ENCODE measurements at places on chromosomes 3 and 15.
A peak's percentile ranks its signal among the peaks of the same experiment; 100 is the strongest.

DNA sequence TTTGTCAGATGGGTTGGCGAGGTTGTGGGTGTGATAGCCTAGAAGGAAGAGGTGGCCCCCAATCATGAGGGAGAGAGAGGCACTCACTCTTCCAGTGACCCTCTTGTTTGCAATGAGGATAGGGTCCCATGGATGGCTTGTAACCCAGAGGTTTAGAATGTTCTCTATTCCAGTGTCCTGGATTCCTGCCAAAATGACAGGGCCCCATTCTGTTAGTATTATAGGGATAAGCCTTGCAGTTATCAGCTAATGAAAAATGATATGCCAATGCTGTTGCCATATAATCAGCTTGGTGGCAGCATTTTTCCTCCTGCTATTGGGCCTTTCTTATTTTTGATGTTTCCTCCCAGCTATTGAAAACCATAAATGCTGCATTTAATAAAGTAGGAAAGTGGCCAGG is 23.3 kb upstream of the SENP7 start:
- no peak for DNase-seq

GRCh38 chr15:71400294-71400693 is 285.0 kb downstream of the THSD4 start:
- no peak for DNase-seq

GRCh38 chr15:82663186-82663600 is 16.0 kb upstream of the CPEB1 start:
- no peak for DNase-seq

DNA sequence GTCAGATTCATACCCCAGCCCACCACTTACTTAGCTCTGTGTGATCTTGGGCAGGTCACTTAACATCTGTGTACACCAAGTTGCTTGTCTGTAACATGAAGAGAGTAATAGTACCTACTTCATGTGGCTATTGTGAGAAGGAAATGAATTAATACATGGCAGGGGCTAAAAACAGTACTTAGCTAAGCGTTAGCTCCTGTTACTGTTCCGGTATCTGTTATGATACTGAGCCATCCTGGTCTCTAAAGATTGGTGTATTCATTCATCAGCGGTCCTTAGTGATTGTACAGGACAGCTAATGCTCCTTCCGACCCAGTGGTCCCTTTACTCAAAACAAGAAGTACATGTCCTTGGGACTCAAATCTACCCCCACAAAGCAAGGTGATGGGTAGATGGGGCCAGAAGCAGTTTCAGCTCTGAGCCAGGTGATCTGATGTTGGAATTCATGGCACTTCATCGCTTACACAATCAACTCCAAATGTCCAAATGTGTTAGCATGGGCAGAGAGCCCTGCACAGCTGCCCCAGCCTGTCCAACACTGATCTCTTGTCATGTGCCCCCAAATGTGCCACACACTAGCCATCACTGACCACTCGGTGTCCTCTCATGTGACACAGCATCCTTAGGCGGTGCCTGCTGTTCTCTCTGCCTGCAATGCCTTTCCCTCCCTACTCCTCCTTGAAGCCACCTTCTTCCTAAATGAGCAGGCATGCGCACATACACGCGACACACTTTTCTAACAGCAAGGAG is 84.1 kb downstream of the RARB start:
- no peak for DNase-seq

GRCh38 chr3:126034481-126035361 is 49.2 kb downstream of the SLC41A3 start:
- DNase-seq: no peak

GRCh38 chr15:30882849-30883433 is 20.8 kb upstream of the FAN1 start:
- DNase-seq: no peak

- DNase-seq: no peak
Observed at GRCh38 chr3:47613722-47614121, 35.1 kb upstream of the CSPG5 start.

DNA sequence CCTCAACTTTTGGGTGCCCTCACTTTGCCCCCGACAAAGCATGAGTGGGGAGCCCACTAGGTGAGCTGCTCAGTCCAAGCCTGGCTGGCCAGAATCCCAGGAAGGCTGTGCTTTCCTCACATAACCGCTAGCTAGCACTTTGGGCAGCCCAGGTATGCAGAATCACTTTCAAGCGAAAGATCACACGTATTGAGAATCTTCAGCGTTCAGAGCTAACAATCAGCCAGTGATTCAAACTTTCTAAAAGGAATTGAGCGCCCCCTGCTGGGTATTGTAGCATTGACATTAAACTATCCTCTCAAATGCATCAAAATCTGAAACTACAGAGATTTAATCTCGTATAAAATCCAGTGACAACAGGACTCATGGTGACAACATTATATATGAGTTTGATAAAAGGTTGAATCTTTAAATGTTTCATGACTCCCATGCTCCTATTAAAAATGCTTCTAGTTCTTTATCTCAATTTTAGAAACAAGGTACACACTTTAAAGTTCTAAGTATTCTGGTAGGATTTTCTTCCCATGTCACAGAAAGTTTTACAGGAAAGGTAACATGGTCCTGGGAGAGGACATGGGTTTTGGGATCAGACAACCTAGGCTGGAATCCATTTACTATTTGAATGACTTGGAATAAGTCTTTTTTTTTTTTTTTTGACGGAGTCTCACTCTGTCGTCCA is 11.8 kb downstream of the ANAPC13 start:
- DNase-seq: peak; percentile 37

DNA sequence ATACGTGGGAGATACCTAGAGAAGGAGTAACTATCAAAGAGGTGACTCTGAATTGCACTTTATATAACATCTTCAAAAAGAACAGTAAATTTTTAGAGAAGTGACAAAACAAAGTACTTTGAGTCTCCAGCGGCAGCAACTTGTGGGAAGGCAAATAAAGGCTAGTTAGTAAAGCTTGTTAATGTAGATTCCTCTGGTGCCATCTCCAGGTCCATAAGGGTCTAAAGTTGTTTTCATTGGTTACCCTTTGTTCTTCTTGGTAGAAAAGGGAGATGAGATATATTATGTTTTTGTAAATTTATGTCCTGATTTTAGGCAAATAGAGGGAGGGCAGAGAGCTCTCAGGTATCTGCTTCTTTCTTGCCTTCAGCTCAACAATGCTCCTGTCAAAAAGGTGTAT is 161.6 kb downstream of the MYRIP start:
- no peak for DNase-seq

- DNase-seq: no peak
Observed at GRCh38 chr15:90716317-90716975, 700 bp upstream of the BLM start.

- DNase-seq: no peak
Observed at GRCh38 chr3:139941580-139941979, 6.6 kb downstream of the CLSTN2 start.

DNA sequence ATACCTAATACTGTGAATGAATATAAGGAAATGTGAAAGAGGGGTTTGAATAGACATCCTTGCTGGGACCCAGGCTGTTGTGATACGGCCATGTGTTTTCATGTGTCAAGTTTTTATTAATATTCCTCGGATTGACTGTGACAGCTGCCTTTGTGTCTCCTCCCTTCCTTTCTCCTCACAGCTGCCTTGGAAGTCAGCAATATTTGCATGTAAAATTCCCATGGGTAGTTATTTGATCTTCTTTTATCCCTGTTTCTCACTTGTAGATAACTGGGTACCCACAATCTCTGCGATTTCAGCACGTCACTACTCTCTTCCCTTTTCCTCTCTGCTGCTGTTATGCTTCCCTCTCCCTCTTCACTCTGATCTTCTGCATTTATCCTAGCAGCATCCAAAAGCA is 9.4 kb downstream of the GPR156 start:
- no peak for DNase-seq

DNA sequence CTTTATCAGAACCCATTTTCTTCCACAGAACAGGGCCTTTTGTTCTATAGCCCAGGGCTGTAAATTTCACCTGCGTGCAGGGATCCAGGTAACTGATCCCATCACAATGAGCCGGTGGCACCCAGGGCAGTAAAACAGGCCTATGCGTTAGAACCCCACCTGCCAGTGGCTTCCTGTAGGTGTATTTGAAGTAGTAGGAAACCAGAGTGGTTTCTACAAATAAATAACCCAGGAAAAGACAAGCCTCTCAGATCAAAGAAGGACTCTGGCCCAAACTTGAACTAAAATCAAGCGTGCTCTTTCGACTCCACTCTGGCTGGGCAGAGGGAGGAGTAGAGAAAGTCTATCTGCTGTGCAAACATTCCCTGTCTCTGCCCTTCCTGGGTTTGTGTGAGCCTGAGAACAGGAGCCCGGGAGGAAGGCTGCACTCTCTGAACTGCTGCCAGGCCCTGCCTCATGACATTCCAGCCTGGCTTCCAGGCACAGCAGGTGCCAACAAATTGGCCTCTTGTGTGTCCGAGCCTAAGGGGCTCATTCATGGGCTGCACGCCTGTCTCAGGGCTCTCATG is 77.7 kb downstream of the CEMIP start:
- DNase-seq: no peak

- no peak for DNase-seq
Observed at GRCh38 chr3:144052275-144052674, 80.7 kb downstream of the DIPK2A start.

DNA sequence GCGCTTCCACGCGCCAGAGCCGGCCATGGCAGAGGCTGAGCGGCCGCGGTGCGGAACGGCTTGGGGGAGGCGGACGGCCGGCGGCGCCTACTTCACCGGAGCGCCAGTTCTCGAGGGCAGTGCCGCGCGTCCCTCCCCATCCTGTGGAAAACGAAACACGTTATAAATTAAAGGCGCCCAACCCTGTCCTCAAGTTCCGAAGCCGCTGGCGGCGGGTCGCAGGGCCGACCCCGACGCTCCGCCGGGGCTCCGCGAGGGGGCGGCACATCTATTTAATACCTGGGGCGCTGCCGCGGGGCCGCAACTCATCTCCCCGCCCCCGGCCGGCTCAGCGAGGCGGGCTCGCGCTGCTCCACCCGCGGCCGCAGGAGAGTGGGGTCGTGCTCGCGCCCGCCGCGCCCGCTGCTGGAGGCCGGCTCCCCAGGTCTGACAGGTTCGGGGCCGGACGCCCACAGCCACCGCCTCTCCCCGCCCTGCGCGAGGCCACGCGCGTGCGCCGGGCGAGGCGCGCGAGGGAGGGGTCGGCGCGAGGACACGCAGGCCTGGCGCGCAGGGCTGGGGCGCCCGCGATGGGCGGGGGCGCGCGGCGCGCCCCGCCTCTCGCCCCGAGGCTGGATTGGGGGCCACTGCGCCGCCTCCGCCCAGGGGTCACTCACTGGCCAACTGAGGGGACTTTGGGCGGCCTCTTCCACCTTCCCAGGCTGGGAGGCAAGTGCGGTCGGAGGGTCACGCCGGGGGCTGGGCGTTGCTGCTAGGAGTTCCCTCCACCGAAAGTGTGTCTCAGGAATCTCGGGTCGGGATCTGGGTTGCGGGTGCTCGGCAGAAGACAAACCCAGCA is at the start of gene SLC30A4:
TSS of gene SLC30A4 (minus strand) at position 428 of the 838 bp plus-strand sequence. CDS start at position 27, 401 bp downstream.
- DNase-seq: peak; percentile 82

- no peak for DNase-seq
Observed at GRCh38 chr15:32834156-32834555, 116.4 kb downstream of the GREM1 start.

DNA sequence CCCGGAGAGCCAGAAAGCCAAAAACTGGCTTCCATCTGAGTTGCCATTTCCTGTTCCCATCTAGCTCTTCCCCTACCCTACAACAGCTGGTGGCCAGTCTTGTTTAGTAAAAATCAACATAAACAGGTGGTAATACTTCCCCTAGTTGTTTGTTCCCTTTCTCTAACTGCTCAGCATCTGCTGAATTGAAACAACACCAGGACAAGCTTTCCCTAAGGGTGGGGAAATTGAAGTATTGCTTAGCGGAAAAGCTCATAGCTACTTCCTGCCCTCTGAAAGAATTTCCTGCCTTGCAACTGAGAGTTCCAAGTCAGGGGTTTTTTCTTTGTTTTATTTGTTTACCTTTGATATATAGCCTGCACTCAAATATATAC is 66.8 kb downstream of the HMG20A start:
- DNase-seq: no peak

GRCh38 chr15:64702816-64703631 is 72.4 kb downstream of the RBPMS2 start:
- peak; percentile 94 for DNase-seq

- DNase-seq: no peak
Observed at GRCh38 chr3:123353227-123353849, 95.6 kb downstream of the ADCY5 start.

DNA sequence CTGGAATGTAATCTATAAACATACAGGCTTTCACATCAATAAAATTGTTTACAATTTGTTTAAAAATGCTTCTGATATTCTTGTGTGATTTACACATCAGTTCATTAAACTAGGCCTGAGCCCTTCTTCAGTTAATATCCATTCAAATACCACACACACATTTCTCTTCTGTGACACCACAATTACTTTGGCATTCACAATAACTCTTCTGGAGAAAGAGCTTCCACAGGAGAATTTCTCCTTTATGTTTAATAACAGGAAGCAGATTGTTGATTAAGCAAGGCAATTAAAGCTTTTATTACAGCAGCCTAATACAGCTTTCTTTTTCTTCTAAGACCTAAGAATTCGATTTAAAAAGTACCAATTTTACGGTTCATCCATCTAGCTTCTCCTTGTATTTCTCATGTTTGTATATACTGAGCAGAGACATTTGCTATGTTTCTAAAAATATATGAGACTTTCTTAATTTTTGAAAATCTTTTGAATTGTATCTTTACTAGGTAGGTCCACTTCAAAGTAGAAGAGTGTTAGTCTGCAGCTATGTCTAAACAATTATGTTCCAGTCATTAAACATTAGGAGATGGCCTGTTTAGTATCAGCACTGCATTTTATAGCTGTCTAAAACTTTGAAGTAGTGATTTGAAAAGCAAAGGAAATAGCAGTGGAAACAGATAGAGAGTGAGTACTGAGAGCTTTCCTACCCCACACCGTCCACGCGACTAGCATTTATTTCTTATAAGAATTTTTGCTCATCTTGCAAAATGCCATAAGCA is 511.1 kb upstream of the UBE2E2 start:
- no peak for DNase-seq

GRCh38 chr15:88782465-88782864 is 20.8 kb upstream of the ACAN start:
- DNase-seq: no peak

GRCh38 chr3:193594946-193595689 is 2.1 kb downstream of the OPA1 start:
- DNase-seq: no peak

GRCh38 chr15:49382394-49382793 is 40.6 kb upstream of the FGF7 start:
- DNase-seq: no peak

DNA sequence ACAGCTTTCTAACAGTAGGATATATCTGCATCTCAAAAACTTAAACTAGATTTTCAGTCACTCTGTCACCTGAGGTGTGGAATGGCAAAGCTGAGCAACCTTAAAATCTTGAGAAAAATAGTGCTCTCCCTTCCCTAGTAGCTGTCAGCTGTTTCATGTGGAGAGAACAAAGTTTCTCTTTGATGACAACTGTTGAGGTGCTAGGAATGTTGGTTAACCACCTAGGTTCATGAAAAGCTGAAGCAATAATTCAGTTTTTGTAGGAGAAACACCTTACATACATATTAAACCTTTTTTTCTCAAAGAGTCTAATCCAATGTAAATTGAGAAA is 40.8 kb downstream of the TCF12 start:
- no peak for DNase-seq
